ENCODE measurements at places on chromosomes 3 and 15.

DNA sequence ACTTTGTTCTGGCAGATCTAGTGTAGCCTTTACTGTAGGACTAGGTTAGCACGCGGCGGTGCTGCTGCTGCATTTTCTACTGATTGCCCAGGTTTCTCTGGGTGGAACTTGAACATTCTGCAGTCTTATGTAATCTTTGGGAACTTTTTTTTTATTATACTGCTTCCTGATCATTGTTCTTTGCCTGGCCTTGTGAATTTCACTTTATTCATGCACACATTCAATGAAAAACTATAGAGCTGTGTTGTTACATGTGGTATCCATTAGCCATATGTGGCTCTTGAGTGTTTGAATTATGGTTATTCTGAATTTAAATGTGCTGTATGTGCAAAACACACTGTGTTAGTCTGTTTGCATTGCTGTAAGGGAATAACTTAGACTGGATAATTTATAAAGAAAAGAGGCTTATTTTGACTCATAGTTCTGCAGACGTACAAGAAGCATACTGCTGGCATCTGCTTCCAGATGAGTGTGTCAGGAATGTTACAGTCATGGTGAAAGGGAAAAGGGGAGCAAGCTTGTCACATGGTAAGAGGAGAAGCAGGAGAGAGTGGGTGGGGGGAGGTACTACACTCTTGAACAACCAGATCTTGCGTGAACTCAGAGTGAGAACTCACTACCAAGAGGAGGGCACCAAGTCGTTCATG, 26.5 kb downstream of the MEF2A start:
- no peaks in the 10 kb centered on the region for H3K36me3 ChIP-seq
- no peak overlapping the region for H3K4me3 ChIP-seq
- no peaks in the 10 kb centered on the region for H3K4me1 ChIP-seq
- DNase-seq = no peak
- no peaks in the 10 kb centered on the region for H3K27me3 ChIP-seq
- H3K27ac ChIP-seq = no peak overlapping the region

DNA sequence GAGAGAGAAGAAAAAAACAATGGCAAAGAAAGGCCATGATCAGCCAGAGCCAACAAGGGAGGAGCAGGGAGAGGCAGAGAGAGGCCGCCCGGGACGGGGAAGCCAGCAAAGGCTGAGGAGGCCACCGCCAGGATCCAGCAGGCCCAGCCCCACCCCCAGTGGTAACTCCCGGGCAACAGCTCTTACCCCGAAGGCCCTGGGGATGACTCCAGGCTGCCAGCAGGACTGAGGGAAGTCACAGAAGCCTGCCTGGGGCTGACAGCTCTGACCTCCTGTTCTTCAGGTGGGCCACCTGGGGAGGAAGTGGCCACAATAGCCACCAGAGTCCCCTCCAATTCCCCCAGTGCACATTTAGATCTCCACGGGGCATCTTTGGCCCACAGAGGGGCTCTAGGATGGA, 184.3 kb upstream of the LINGO1 start:
- no peak overlapping the region for H3K27ac ChIP-seq
- DNase-seq = no peak
- no peaks in the 10 kb centered on the region for H3K36me3 ChIP-seq
- H3K27me3 ChIP-seq = no peaks in the 10 kb centered on the region
- no peaks in the 10 kb centered on the region for H3K4me1 ChIP-seq
- no peak overlapping the region for H3K4me3 ChIP-seq

DNA sequence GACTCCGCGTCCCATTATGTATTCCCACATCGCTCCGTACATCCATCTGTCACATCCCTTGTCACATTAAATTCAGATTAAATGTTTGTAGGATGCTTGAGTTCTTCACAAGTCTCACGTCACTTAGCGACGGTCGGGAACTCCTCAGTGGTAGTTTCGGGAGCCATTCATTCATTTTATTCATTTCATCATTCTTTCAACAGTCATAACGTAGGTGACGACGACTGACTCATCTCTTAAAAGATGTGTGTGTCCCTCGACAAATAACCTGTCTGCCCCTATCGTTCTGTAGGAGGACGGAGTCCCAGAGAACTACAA, 272 bp upstream of the SRPRB start:
- no peaks in the 10 kb centered on the region for H3K36me3 ChIP-seq
- H3K4me1 ChIP-seq = peaks cover 2% of the 10 kb centered on the region
- no peak overlapping the region for H3K27ac ChIP-seq
- no peaks in the 10 kb centered on the region for H3K27me3 ChIP-seq
- peak overlapping the region; percentile 57 for H3K4me3 ChIP-seq

DNA sequence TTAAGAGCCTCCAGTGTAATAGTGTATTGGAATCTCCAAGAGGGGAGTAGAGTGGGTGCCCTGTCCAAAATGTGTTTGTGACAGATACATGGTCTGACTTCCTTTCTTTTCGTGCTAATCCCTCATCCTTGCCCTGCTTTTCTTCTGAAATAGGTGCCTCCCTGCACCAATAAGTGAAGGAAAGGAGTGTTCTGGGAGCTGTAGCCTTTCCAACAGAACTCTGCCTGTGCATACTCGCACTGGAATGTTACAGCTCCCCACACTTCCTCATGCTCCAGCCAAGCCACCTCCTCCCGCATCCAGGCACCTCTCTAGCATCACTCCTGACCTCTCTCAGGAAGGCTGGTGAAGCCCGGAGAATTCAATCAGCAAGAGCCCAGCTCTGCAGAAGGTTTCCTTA, 478.0 kb downstream of the GABRG3 start:
- H3K36me3 ChIP-seq = no peaks in the 10 kb centered on the region
- no peak overlapping the region for H3K27ac ChIP-seq
- H3K4me1 ChIP-seq = no peaks in the 10 kb centered on the region
- no peak overlapping the region for H3K4me3 ChIP-seq

DNA sequence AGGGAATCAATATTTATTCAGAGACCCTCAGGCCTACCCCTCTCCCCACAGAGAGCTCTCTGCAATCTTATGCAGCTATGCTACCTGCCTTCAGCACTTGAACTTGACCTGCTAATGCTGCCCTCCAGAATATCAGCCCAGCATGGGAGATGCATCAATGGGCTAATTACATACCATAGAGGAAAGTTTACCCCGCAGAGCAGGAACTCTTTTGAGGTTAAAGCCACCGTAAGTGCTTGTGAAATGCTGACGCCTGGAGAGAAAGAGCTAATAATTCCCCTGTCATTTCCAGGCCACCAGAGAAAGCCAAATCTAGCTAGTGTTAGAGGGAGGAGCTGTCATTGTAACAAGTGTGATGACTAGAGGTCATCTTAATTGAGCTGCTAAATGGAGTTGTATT, 127.5 kb downstream of the CHST2 start:
- no peaks in the 10 kb centered on the region for H3K36me3 ChIP-seq
- DNase-seq = no peak
- peaks cover 4% of the 10 kb centered on the region for H3K4me1 ChIP-seq
- no peaks in the 10 kb centered on the region for H3K27me3 ChIP-seq

All from ovary (tissue), 10 donors.